ENCODE measurements at places on chromosomes 16 and 17.

GRCh38 chr17:48754500-48755261 lies 26.1 kb upstream of the HOXB13 start:
- no peak for DNase-seq

- DNase-seq, result no peak
Measured at GRCh38 chr16:4415538-4416199, 727 bp downstream of the CORO7 start.

DNA sequence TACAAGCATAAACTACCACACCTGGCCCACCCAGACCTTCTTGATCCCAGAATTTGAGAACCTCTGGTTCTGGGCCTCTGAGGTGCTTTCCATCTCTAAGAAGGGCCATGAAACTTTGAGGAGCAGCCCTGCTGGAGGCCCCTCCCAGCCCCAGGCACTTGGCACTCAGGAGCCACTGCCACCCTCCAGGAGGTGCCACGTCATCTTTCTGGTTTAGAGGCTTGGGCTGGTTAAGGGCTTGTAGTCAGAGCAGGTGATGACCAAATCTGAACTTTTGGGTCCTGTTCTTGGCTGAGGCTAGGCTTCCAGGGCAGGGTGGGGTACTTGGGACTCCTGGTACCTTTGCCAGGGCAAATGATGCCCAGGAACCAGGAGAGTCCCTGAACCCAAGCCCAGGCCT lies 13.8 kb upstream of the DLX4 start:
- no peak for DNase-seq

DNA sequence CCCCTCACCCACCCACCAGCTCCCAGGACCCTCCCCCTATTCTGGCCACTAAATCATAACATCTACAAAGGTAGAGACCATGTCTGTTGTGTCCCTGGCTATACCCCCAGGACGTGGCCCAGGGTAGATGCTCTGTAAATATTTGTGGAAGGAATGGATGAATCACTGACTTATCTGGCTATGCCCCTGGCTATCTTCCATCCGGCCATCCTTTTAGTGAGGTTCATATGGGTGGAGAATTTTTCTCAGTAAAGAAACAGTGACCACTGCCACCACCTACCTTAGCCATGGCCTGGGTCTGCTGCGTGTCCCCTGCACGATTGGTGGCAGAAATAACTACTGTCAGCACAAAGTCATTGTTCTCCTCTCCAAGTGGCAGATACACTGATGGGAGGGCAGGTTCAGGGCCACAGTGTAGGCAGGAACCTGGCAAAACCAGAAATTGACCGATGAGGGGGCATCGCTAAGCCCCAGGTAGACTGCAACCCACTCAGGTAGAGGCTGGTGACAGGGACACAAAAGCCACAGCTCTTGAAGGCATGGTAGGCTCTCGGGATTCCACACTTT lies 63.1 kb upstream of the BCO1 start:
- peak; percentile 30 for DNase-seq

GRCh38 chr16:1010815-1011214 lies 29.2 kb downstream of the SOX8 start:
- DNase-seq, result no peak

DNA sequence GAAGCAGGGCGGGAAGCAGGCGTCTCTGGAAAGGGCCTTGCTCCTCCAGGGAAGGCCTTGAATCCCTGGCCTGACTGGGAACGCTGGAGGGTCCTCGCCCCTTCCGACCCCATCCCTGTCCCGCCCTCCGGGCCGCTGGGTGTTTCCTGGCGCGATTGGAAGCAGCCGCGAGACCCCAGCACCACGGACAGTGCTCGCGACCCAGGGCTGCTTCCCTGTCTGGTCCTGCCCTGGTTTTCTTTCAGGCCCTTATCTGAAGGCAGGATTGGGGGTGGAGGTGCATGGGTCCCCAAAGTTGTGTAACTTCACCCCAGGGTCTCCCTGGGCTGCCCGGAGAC lies 2.1 kb downstream of the MGAT5B start:
- DNase-seq, result no peak

- DNase-seq, result no peak
Measured at GRCh38 chr16:72072514-72073342, 9.7 kb downstream of the HPR start.

GRCh38 chr17:10843811-10844210 lies 5.9 kb upstream of the PIRT start:
- no peak for DNase-seq

DNA sequence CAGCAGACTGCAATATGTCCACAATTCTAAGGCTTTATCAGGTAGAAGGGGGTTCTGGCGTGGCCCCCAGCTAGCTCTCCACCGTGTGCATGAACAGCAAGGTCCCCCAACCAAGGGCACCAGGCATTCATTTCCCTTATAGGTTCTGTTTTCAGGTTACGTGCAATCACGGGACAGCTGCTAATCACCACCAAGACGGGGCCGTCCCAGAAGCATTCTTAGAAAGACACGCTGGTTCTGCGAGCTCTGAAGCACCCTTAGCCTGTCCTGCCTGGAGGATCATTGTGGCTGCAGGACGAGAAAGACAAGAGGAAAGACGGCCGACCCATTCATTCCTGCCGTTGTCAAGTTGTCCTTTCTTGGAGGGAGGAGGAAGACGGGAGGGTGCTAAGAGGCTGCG lies 302.9 kb downstream of the SOX9 start:
- DNase-seq, result no peak

DNA sequence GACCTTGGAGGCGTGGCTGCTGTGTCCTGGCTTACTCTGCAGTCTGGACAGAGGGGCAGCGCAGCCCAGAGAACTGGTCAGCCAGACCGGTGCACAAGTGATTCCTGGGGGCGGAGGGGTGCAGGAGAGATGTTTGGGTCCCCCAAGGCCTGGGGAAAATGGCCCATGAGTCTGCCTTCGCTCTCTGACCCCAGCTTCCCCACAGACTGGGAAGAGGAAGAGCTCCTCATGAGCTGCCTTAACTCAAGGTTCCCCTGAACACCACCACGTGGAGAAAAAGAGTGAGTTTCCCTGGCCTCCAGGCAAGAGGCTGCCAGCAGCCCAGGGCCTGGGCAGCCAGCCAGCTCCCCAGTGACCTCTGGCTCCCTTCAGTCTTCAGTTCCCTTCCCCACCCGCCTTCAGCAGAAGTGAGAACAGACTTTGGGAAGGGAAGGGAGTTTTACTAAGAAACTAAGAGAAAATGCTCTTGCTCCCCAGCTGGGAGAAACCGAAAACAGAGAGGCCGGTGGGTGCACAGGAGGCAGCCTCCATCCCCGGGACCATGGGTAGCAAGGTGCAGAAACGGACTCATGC lies 2.0 kb upstream of the C17orf99 start:
- peak; percentile 93 for DNase-seq

GRCh38 chr16:5482256-5482655 lies 384.7 kb upstream of the EEF2KMT start:
- DNase-seq, result no peak

DNA sequence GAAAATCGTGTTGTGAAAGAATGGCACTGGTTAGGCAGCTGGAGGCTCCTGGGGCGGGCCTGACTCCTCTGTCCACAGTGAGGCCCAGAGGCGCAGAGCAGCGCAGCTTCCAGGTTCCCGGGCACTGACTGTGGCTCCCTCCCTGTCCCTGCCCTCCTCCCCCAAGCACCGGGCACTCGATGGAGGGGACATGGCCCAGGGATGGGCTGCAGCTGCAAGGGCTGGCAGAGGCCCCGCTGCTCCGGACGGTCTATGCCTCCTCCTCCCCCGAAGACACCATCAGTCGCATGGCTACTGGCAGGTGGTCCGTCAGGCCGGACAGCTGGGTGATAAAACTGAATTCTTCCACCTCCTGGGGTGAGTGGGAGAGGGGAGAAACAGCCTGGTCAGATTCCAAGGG lies 50.1 kb downstream of the PRMT7 start:
- DNase-seq, result no peak

GRCh38 chr17:71335212-71335611 lies 785.6 kb upstream of the SOX9 start:
- DNase-seq, result no peak

DNA sequence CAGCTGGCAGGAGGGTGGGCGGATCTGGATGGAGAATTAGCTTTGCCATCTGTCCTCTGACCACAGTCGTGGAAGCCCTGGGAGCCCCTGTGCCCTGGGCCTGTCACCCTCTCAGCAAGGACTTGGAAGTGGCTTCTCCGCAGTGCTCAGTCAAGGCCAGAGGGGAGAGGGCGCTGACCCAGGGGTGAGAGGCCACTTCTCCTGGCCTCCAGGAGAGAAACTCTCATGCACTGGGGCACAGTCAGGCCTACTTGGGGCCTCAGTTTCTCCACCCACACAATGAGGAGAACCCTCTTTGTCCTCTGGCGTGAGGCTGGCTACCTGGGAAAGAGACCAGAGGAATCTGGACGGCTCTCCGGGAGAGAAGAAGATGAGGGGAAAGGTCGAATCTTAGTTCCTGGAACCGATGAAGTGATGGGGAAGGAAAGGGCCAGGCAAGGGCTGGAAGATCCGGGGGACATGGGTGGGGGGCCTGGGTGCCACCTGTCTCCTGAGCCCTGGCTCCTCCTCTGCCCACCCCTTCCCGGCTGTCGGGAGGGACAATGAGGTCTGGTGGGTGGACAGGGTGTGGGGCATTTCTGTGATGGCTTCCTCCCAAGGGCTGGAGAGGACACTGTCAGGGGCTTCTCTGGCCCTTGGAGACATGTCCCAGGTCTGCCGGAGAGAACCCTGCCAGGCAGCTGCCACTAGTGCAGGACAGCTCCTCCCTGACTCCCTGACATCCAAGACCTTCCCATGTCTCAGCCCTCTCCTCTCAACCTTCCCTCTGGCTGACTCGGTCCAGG lies 9.0 kb upstream of the ARHGAP27 start:
- no peak for DNase-seq

GRCh38 chr16:58495521-58496331 lies 4.2 kb upstream of the NDRG4 start:
- DNase-seq, result no peak

DNA sequence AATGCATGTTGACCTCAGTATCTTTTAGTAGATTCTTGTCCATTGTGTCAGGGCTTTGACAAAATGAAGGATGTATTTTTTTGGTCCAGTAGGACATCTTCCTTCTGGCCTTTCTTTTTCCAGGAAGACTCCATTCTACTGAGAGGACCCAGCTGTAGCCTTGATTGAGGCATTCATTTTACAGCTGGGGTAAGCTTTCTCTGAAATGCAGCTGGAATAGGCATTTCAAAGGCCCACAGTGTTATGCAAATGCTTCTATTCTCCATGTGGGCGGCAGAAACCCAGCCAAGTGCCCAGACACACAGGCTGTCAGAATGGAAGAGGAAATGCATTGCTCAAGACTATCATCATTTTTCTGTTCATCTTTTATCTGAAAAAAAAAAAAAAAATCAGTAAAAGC lies 629.0 kb upstream of the CDH8 start:
- DNase-seq, result no peak

- no peak for DNase-seq
Measured at GRCh38 chr17:30235386-30236296, at the start of gene SLC6A4. Gene SLC6A4, minus strand, starts transcription at chr17:30235697. Its CDS starts 13,739 bp downstream, at chr17:30221958.

DNA sequence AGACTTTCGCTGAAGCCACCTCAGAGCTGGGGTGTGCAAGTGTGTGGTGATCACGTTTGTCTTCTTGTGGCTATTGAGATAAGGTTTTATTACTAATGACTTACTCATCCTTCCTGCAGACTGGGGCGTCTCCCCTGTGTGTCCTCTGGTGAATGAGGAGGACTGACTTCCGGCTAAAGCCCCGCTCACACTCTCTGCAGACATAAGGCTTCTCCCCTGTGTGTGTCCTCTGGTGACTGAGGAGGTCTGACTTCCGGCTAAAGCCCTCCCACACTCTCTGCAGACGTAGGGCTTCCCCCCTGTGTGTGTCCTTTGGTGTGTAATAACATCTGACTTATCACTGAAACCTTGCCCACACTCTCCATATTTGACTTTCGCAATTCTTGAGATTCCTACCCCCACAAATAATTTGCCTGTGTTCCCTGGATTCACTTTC lies 19.4 kb downstream of the PRDM7 start:
- no peak for DNase-seq

DNA sequence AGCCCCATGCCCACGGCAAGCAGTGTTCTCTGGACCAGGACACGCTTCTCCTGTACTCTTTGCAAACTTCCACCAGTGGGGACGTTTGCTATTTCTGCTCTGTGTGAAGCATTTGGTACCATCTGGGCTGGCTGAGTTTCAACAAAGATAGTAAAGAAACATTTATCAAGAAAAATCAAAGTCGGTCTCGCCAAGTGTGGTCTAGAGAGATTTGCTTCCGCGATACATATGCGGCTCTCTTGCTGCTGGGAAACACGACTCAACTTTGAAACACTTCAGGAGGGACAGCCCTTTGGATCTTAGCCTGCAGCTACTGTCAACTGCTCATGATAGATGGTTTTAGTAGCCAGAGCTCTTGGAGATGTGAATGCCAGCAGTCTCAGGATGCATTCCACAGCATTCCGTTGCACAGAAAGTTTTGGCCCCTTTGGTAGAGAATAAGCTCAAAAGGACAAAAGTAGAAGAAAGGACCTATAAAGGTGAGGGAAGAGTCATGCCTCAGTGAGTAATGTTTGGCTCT lies 168.2 kb upstream of the CACNG3 start:
- no peak for DNase-seq

- no peak for DNase-seq
Measured at GRCh38 chr17:71941920-71942319, 178.9 kb upstream of the SOX9 start.

- DNase-seq, result no peak
Measured at GRCh38 chr16:11394593-11394960, 49.3 kb downstream of the RMI2 start.

DNA sequence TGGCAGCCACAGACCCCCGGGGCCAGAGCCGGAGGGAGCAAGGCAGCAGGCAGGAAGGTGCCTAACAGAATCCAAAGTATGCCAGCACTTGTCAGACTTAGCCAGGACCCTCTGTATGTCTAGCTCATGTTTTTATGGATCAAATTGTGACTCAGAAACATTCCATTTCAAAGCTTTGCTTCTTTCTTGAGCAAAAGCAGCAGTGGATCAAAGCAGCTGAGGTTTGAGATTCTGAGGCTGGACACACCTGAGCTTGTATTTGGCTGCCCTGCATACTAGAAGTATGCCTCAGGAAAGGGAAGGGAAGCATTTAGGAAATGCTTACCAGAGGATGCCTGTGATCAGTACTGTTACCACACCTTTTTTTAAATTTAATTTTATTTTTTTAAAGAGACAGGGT lies 5.7 kb upstream of the MYO1C start:
- DNase-seq, result no peak

DNA sequence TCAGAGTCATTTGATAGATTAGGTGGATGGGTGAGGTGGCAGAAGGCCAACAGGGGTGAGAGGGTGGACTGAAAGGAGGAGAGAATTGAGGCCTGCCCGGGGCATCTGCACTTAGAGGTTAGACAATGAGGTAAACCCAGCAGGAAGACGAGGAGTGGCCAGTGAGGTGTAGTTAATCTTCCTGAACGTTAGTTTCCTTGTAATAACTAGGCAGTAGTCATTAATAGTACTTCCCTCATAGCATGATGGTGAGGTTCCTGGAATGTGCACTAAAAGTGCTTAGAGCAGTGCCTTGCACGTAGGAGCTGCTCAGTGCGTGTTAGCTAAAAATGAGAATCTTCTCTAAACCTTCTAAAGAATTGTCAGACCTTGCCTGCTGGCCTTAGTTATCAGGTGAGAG lies 13.5 kb upstream of the KSR1 start:
- no peak for DNase-seq

DNA sequence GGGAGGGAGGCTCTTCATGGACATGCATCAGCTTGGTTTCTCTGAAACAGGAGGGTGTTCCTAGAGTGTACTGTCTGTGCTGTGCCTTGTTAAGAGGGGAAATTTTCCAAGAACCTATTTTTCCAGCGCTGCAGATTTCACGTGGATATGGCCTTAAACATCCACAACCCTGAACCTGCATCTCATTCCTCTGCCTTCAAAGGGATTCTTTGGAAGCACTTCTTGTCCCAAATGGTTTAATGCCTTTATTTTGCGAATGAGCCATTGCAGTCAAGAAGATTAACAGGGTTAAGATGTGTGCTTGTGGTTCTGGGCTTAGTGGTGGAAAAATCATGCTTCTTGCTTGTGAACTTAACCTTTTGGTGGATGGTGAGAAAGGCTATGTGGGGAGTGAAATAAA lies 161.2 kb downstream of the XYLT1 start:
- DNase-seq, result no peak

Data from fibroblast of the conjunctiva (primary cell).